ENCODE measurements at places on chromosomes 11 and 22.

DNA sequence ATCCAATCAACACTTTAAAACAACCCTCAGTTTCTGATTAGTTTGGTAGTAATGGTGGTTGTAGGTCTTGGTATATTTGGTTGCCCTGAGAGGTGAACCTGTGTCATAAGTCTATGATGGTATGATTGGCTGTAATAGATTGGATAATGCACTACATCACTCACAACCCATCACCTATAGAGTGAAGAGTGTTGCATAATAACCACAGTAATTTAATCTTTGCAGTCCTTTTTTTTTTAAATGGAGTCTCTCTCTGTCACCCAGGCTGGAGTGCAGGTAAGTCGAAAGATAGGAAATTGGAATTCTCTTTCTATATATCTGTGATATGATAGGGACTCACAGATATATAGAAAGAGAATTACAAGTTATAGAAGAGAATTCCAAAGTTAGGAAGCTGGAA lies 133.4 kb upstream of the PGR start:
- no peak for DNase-seq

GRCh38 chr11:86073948-86074347 lies 5.1 kb upstream of the PICALM start:
- DNase-seq: no peak

GRCh38 chr11:123740787-123741158 lies 687 bp downstream of the ZNF202 start:
- no peak for DNase-seq

GRCh38 chr11:103297900-103298299 lies 188.7 kb downstream of the DYNC2H1 start:
- DNase-seq: no peak

DNA sequence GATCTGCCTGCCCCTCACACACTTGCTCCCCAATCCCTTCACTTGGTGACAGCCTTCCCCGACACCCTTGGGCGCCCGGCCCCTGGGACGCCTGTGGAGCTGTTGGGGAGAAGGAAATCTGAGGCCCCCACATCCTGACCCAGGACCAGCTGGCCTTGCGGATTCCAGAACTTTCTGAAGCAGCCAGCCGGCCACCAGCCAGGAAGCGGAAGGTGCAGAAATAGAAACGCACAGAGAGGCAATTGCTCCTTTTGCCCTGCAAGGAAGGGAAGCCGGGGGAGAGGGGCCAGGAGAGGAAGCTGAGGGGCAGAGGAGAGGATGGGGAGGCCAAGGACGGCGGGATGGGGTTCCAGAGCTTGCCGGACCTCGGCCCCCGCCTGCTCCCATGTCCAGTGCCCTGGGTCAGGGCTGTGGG lies 66.7 kb upstream of the LINC01488 start:
- no peak for DNase-seq

GRCh38 chr11:82967381-82967780 lies 65.8 kb downstream of the DDIAS start:
- DNase-seq: no peak

- no peak for DNase-seq
Observed at GRCh38 chr11:132174362-132175255, 804.2 kb downstream of the NTM start.

- DNase-seq: no peak
Observed at GRCh38 chr11:26333906-26334305, 2.0 kb downstream of the ANO3 start.

- no peak for DNase-seq
Observed at GRCh38 chr11:34784318-34784841, 131.8 kb downstream of the APIP start.

DNA sequence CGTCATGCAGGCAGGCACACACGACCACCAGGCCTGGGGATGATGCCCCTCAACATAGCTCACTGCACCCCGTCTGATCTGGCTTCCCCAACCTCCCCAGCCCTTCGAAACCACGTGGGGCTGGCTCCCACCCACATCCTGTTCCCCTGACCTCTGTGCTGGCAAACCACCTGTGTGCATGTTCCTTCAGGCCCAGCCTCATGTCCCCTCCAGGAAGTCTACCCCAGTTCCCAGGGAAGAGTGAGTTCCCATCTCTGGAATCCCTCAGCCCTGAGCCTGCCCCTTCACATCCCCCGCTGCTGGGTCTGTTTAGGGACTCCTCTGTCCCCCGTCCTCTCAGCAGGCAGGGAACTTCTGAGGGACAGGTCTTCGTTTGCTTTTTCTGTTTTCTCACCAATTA lies 7.1 kb downstream of the SLC7A4 start:
- no peak for DNase-seq

DNA sequence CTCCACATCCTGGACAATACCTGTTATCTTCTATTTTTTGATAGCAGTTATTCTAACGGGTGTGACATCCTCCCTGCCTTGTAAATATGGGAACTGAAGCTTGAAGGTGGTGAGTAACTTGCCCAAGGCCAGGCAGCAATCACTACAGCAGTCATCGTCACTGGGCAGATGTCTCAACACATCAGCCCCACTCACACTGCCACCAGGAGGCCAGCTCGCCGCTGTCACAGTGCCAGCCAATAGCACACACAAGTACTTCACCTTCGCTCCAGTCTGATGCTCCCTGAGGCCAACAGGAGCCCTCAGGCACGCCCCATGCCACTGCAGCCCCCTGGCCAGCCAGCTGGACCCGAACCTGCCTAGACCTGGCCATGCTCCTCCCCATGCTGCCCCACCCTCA lies 4.9 kb upstream of the TTLL1 start:
- DNase-seq: no peak

GRCh38 chr11:119085437-119085847 lies 761 bp downstream of the HMBS start:
- DNase-seq: no peak

DNA sequence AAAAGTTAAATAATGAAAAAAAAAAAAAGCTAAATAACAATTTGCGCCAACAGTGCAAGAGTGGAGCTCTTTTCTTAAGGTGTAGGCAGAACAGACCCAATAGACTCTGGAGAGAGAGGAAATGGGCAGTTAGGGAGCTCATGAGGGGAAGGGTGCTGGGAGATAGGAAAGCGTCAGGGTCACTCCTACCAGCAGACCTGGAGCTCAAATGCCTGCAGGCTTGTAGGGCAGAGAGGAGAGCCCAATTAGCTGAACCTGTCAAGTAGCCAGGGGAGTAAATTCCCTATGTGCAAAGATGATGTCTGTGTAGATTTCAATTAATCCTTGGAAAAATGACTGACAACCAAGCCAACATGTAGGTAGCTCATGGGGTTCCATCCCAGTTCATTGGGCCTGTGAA lies 73.0 kb downstream of the RAB30 start:
- DNase-seq: no peak

- no peak for DNase-seq
Observed at GRCh38 chr11:81246941-81247340, 1486.7 kb downstream of the FAM181B start.

DNA sequence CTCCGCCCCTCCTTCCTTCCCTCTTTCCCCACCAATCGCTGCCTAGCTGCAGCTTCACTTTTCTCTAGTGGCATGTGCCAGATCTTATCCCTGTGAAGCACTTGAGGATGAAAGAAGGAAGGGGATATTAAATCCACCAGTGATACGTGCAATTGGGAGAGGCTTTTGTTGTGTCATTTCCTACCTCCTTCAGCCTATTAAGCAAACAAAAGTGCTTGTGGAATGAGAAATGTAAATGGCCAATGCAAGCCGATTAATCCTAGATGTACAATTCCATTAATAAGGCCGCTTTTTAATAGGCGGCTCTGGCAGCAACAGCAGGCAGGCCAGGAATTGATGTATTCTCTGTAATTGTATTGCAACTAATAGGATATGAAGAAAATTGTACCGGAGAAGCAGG lies 23.3 kb downstream of the NTM start:
- no peak for DNase-seq

Measured in cardiac septum (tissue), 1 donor.